ENCODE measurements at places on chromosomes 5 and 9.

GRCh38 chr5:160467555-160468362, 46.1 kb downstream of the PTTG1 start:
- no peak for DNase-seq

GRCh38 chr5:55407984-55408383, 100.2 kb downstream of the MTREX start:
- no peak for DNase-seq

DNA sequence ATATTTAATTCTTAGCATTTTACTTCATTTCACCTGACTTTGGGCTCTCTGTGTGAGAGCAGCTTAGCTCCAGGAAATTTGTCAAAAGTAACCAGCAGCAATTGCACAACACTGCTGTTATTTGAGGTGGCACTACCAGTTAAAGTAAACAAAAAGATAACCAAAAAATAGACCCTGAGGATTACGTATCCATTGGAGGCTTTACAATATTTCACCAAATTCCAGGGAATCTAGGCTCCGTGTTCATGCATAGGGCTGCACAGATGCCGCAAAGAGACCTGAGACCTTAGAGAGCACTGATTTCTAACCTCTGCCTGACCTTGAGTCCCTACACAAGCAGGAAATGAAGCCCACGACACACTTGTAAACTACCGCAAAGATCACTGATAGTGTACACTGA, 1392.7 kb upstream of the CDH6 start:
- DNase-seq, result no peak

DNA sequence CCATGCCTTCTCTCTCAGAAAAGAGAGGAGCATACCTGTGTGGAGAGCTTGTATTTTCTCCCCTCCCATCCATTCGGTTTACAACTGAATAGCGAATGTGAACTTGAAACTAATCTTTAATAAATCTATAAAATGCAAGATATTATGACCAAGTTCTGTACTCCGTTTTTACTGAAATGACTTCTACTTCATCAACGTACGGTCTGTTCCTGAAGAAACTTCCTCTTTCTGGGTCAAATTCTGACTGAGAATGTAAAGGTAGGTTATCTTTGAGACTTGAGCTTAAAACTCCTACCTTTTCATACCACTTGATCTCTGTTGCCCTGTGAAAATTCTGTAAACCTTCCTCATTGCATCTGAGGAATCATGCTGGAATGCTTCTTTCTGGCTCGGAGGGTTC, 4.2 kb upstream of the CTNNAL1 start:
- DNase-seq, result no peak

- no peak for DNase-seq
These were observed 33.6 kb upstream of the FBP1 start for GRCh38 chr9:94672811-94673487.

- no peak for DNase-seq
These were observed 106.2 kb upstream of the SLC24A2 start for GRCh38 chr9:19895006-19895405.

DNA sequence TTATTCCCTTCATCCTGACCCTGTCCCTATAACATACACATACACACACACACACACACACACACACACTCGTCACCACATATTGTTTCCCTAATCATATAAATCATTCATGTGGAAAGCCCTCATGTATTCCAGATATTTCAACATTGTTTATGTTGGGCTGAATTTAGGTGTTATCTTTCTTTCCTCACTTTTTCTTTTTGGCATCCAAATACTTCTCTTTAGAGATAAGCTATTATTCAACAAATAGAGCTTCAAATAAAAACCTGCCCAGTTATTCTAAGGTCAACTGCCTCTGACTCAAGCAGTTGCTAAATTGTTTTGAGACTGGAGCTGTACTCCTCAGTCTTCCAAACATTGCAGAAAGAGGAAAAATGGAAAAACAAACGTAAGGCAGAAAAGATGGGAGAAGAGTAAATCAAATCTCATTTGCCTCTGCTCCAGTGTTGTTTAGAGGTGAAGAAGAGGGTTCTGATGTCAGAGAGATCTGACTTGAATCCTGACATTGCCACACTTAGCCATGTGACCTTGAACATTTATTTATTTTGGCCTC, 215.7 kb downstream of the GAS1 start:
- DNase-seq, result no peak

DNA sequence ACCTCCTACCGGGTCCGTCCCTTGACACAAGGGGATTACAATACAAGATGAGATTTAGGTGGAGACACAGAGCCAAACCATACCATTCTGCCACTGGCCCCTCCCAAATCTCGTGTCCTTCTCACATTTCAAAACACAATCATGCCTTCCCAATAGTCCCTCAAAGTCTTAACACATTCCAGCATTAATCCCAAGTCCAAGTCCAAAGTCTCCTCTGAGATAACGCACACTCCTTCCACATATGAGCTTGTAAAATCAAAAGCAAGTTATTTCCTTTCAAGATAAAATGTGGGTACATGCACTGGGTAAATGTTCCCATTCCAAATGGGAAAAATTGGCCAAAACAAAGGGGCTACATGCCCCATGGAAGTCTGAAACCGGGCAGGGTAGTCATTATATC, 463.9 kb upstream of the CDH9 start:
- DNase-seq, result no peak

DNA sequence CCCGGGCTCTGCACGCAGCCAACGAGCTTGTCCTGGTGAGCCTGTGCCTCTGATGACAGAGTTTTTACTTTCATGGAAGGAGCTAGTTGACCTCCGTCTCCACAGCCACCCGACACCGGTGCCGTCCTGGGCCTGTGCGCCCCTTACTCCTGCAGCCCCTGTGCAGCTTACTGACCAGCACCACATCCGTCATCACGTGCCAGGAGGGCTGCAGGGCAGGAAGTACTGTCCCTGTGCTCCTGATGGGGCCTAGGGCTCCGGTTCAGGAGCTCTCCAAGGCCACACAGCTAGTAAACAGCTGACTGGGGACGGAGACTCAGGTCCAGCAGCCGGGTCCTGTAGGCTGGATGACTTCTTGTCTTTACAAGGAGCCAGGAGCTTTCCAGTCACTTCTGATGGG, 10.2 kb downstream of the STKLD1 start:
- DNase-seq, result no peak

DNA sequence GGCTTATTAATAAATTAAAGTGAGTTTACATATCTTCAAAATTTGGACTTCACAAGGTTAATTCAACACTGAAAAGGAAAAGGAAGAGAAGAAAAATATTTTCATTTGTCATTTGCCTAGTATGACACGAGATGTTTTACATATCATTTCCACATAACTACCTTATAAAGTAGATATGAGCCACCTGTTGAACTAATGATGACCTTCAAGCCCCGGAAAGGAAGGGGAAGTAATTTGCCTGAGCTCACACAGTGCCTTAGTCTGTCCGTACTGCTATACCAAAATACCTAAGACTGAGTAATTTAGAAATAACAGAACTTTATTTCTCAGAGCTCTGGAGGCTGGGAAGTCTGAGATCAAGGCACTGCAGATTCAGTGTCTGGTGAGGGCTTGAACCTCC, 17.9 kb downstream of the CMYA5 start:
- DNase-seq, result no peak

DNA sequence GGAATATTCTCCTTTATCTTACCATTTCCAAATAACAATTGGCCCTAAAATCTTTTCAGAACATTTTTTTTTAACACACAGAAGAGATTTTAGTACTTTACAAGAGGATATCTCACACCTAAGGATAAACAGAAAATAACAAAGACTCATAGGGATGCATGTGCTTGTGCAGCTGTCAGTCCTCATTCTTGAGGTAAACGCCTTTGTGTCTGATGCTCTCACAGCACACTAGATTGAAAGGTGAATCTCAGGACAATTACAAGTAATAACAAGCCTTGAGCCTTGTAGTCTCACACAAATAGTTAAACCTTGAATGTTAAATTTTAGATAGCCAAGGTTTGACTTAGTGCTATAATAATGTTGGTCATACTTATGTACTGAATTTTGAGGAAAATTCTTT, 439.2 kb downstream of the PTPRD start:
- no peak for DNase-seq
